ENCODE measurements at places on chromosomes 16 and 17.
A peak's percentile ranks its signal among the peaks of the same experiment; 100 is the strongest.

DNA sequence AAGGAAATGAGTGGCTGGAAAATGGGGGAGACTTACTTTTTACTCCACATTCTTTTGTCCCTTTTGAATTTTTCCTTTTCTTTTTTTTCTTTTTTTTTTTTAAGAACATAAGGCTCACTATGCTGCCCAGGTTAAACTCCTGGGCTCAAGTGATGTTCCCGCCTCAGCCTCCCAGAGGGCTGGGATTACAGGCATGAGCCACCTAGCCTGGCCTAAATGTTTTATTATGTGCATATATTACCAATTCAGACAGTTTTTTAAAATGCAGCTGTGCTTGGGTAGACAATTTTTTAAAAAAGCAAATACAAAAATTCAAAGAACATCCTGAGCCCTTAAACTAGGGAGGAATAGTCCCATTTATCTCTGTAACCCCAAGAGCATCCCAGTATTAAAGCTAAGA lies 28.3 kb downstream of the PSME3IP1 start:
- 0 out of 2 replicates have a peak, but pooled peaks cover 1% of the 10 kb centered on the region for H3K4me1 ChIP-seq
- H3K36me3 ChIP-seq, result peaks cover 11% of the 10 kb centered on the region
- H3K27me3 ChIP-seq, result no peaks in the 10 kb centered on the region
- DNase-seq, result no peak
- no peak overlapping the region for H3K4me3 ChIP-seq
- H3K27ac ChIP-seq, result no peak overlapping the region

- no peak overlapping the region for H3K27ac ChIP-seq
- peaks cover 3% of the 10 kb centered on the region for H3K36me3 ChIP-seq
- DNase-seq, result no peak
- H3K4me1 ChIP-seq, result no peaks in the 10 kb centered on the region
Observed at GRCh38 chr16:57744642-57744903, 9.0 kb downstream of the KATNB1 start.

DNA sequence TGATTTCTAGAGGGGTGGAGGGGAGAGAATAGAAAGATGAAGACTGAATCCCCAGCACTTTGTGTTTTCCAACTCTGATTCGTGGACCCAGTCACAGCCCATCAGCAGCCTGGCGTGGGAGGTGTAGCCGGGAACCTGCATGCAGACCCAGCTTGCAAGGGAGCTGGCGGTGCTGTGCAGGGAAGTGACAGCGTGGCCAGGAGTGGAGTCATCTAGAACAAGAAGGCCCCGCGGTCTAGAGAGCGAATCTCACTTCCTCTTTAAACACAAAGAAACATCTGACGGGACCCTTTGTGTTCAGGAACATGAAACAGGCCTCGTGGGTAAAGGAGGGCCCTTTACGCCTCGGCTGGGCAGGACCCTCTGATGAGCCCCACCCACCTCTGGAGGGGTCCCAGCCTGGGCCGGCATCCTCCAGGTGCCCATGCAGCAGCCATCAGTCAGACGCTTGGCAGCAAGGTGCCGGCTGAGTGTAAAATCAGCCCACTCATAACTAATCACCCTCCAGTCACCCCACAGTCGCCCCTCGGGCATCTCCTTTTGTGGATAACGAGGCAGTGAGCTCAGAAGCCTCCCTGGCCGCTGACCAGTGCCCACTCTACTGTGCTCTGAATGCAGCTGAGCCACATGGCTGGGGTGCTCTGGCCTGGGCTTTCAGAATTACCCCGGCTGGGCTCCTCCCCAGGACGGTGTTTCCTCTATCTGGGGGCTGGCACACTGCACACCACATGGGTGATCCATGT lies 4.4 kb downstream of the SNAI3 start:
- no peak for DNase-seq
- peaks cover 2% of the 10 kb centered on the region for H3K4me1 ChIP-seq
- H3K4me3 ChIP-seq, result no peak overlapping the region
- H3K27ac ChIP-seq, result no peak overlapping the region
- no peaks in the 10 kb centered on the region for H3K36me3 ChIP-seq
- no peaks in the 10 kb centered on the region for H3K27me3 ChIP-seq

GRCh38 chr17:63946440-63947363 lies 14.6 kb upstream of the CD79B start:
- H3K4me3 ChIP-seq, result no peak overlapping the region
- H3K36me3 ChIP-seq, result peaks cover 7% of the 10 kb centered on the region
- no peaks in the 10 kb centered on the region for H3K27me3 ChIP-seq
- peaks cover 3% of the 10 kb centered on the region for H3K4me1 ChIP-seq

GRCh38 chr16:62644030-62644812 lies 608.0 kb upstream of the CDH8 start:
- no peaks in the 10 kb centered on the region for H3K4me1 ChIP-seq
- H3K27me3 ChIP-seq, result no peaks in the 10 kb centered on the region
- no peak overlapping the region for H3K27ac ChIP-seq

- no peaks in the 10 kb centered on the region for H3K36me3 ChIP-seq
- no peaks in the 10 kb centered on the region for H3K4me1 ChIP-seq
- no peak overlapping the region for H3K4me3 ChIP-seq
- no peak overlapping the region for H3K27ac ChIP-seq
- DNase-seq, result no peak
- H3K27me3 ChIP-seq, result no peaks in the 10 kb centered on the region
Observed at GRCh38 chr17:58539698-58540097, 25.3 kb upstream of the MTMR4 start.

- H3K4me1 ChIP-seq, result no peaks in the 10 kb centered on the region
- no peaks in the 10 kb centered on the region for H3K27me3 ChIP-seq
- no peak overlapping the region for H3K27ac ChIP-seq
- H3K36me3 ChIP-seq, result no peaks in the 10 kb centered on the region
Observed at GRCh38 chr16:6453742-6454141, 878.9 kb upstream of the RBFOX1 start.

- no peak overlapping the region for H3K27ac ChIP-seq
- DNase-seq, result no peak
- no peaks in the 10 kb centered on the region for H3K4me1 ChIP-seq
- no peak overlapping the region for H3K4me3 ChIP-seq
- H3K27me3 ChIP-seq, result no peaks in the 10 kb centered on the region
- H3K36me3 ChIP-seq, result no peaks in the 10 kb centered on the region
Observed at GRCh38 chr17:61757168-61757567, 106.2 kb downstream of the BRIP1 start.

GRCh38 chr17:9900044-9900594 lies 5.0 kb downstream of the RCVRN start:
- H3K36me3 ChIP-seq, result no peaks in the 10 kb centered on the region
- no peak overlapping the region for H3K27ac ChIP-seq
- DNase-seq, result no peak
- no peaks in the 10 kb centered on the region for H3K27me3 ChIP-seq

- no peaks in the 10 kb centered on the region for H3K36me3 ChIP-seq
- no peak for DNase-seq
- H3K27me3 ChIP-seq, result peaks cover 96% of the 10 kb centered on the region
- no peak overlapping the region for H3K27ac ChIP-seq
Observed at GRCh38 chr17:61404913-61405685, 5.5 kb downstream of the TBX2 start.

DNA sequence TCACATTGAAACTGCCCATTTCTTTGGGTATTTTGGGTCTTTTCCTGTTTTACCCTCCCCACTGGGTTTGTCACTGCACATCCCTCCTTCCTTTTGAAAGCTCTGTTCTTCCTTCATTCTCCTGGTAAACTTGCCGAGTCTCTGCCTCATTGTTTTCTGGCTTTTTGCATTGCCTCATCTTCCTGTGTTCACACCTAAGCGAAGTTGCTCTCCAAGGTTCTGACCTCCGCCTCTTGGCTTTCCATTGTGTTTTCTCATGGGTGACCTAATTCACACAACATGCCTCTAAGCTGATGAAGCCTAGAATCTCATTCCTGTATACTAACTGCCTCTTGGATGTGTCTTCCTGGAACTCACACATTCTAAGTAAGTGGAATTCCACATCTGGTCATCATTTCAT lies 1096.1 kb upstream of the EEF2KMT start:
- no peaks in the 10 kb centered on the region for H3K27me3 ChIP-seq
- no peaks in the 10 kb centered on the region for H3K36me3 ChIP-seq
- DNase-seq, result peak; percentile 70
- H3K4me3 ChIP-seq, result no peak overlapping the region
- no peaks in the 10 kb centered on the region for H3K4me1 ChIP-seq

DNA sequence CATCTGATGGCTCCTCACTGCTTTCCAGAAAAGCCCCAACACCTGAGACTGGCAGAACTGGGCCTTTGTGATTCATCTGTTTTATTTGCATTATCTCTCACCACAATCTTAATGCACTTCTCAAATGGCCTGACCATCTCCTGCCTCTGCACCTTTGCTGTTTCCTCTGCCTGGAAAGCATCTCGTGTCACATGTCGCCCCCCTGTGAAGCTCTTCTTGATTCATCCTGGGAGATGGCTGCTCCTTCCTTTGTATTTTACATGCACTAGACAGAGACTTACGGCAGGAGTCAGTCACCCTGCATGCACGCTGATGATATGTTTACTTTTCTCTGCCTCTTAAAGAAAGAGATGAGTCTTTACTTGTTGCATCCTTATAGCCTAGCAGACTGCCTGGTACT lies 30.0 kb downstream of the HNF1B start:
- no peak overlapping the region for H3K27ac ChIP-seq
- no peaks in the 10 kb centered on the region for H3K36me3 ChIP-seq
- H3K4me1 ChIP-seq, result peaks cover 2% of the 10 kb centered on the region
- no peaks in the 10 kb centered on the region for H3K27me3 ChIP-seq
- H3K4me3 ChIP-seq, result no peak overlapping the region

GRCh38 chr17:72236980-72237633 lies 116.3 kb downstream of the SOX9 start:
- no peaks in the 10 kb centered on the region for H3K27me3 ChIP-seq
- DNase-seq, result no peak
- H3K4me3 ChIP-seq, result no peak overlapping the region
- no peaks in the 10 kb centered on the region for H3K36me3 ChIP-seq
- peaks cover 5% of the 10 kb centered on the region for H3K4me1 ChIP-seq
- H3K27ac ChIP-seq, result no peak overlapping the region

DNA sequence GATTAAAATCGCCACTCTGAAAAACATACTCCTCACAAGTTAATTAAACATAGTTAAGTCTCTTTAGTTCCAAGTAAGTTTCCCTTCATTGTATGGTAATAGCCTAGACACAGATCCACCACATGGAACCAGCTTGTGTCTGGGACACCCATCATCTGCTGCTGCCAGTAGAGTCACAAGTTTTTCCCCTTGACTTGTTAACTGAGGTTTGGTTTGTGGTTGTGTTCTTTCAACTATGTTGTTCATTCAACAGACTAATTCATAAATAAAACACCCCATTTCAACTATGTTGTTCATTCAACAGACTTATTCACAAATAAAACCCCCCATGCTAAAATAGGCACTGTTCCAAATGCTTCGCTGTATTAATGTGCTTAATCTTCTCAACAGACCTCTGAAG lies 24.4 kb downstream of the YWHAE start:
- H3K27me3 ChIP-seq, result no peaks in the 10 kb centered on the region
- no peak overlapping the region for H3K27ac ChIP-seq
- H3K36me3 ChIP-seq, result no peaks in the 10 kb centered on the region
- no peak for DNase-seq

GRCh38 chr17:1985686-1986085 lies 39.4 kb downstream of the RTN4RL1 start:
- no peak overlapping the region for H3K27ac ChIP-seq
- H3K36me3 ChIP-seq, result no peaks in the 10 kb centered on the region
- H3K4me3 ChIP-seq, result no peak overlapping the region
- DNase-seq, result peak; percentile 33

DNA sequence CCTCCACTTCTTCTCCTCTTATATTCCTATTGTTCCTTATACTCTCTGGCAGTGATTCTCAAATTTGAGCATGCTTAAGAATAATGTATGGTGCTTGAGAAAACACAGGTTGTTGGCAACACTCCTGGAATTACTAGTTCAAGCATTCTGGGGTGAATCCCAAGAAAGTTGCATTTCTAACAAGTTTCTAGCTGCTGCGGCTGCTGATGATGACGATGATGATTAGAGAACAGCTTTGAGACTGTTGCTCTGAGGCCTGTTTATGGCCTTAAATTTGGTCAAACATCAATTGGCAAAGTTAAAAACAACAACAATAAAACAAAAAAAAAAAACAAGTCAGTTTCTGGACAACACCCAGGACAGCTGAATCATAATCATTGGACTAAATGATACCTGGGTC lies 961.9 kb downstream of the CDH11 start:
- H3K27ac ChIP-seq, result no peak overlapping the region
- H3K4me3 ChIP-seq, result no peak overlapping the region
- no peak for DNase-seq
- no peaks in the 10 kb centered on the region for H3K27me3 ChIP-seq
- H3K36me3 ChIP-seq, result no peaks in the 10 kb centered on the region

DNA sequence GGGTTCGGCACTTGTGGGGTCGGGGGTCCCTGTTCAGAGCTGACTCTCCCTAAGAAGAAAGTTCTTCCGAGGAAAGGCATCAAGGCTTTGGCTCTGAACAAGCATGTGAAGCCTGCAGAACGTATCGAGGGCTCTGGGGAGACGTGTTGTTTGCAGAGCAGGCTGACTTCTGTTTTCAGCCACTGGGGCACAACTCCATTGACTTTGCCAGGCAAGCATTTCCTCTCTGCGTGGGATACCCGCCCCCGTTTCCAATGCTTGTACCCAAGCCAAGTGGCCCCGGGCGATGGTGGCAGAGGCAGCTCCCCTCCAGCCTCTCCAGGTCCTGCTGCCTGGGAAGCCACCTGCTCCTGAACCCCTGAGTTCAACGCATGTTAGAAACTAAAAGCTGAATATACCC lies 255.7 kb downstream of the RBFOX3 start:
- no peaks in the 10 kb centered on the region for H3K27me3 ChIP-seq
- no peaks in the 10 kb centered on the region for H3K4me1 ChIP-seq
- H3K4me3 ChIP-seq, result no peak overlapping the region
- no peak overlapping the region for H3K27ac ChIP-seq
- no peak for DNase-seq
- no peaks in the 10 kb centered on the region for H3K36me3 ChIP-seq

GRCh38 chr17:35668802-35669201 lies 62.6 kb upstream of the RASL10B start:
- no peaks in the 10 kb centered on the region for H3K27me3 ChIP-seq
- no peaks in the 10 kb centered on the region for H3K4me1 ChIP-seq
- DNase-seq, result no peak
- H3K36me3 ChIP-seq, result no peaks in the 10 kb centered on the region
- no peak overlapping the region for H3K4me3 ChIP-seq
- H3K27ac ChIP-seq, result no peak overlapping the region

- no peak overlapping the region for H3K27ac ChIP-seq
- no peaks in the 10 kb centered on the region for H3K27me3 ChIP-seq
- no peak for DNase-seq
- peaks cover 5% of the 10 kb centered on the region for H3K4me1 ChIP-seq
Observed at GRCh38 chr16:30895627-30896260, 670 bp upstream of the CTF1 start.

DNA sequence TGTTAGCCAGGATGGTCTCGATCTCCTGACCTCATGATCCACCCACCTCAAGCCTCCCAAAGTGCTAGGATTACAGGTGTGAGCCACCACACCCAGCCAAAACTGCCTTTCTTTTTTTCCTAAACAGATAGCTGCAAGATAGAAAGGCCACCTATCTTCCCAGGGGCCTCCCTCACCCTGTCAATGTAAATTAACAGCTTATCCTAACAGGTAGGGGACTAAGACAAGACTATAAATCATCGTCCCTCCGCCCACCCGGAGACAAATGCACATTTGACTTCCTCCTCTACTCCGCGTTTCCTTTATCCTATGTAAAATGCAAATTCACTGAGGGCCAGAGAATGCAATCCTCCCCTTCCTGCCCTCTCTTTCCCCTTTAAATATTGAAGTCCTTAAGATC lies 71.4 kb downstream of the MARF1 start:
- no peak for DNase-seq
- no peaks in the 10 kb centered on the region for H3K36me3 ChIP-seq
- no peak overlapping the region for H3K4me3 ChIP-seq
- no peak overlapping the region for H3K27ac ChIP-seq
- no peaks in the 10 kb centered on the region for H3K27me3 ChIP-seq

GRCh38 chr17:38326996-38327792 lies 16.6 kb downstream of the GPR179 start:
- DNase-seq, result no peak
- no peak overlapping the region for H3K4me3 ChIP-seq
- H3K4me1 ChIP-seq, result peaks cover 6% of the 10 kb centered on the region
- H3K36me3 ChIP-seq, result no peaks in the 10 kb centered on the region

All from iPS DF 6.9 (cell line).